ENCODE measurements at places on chromosomes 1 and 21.

DNA sequence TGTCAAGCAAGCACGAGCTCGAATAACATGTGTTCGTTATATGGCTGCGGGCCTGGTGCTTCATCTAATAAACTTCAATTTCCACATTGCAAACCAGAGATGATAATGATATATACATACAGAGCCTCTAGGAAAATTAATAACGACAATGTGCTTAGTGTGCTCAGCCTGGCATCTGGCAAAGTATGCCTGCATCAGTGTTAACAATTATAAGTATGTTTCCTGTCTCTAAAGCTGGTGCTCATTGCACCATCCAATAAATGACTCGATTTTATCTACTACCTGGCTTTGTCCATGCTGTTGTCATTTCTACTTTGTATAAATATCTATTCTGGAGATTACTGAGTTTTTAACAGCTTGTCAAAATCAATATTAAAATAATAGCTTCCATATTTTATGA, 1402.6 kb downstream of the MRPL39 start:
- DNase-seq = no peak

DNA sequence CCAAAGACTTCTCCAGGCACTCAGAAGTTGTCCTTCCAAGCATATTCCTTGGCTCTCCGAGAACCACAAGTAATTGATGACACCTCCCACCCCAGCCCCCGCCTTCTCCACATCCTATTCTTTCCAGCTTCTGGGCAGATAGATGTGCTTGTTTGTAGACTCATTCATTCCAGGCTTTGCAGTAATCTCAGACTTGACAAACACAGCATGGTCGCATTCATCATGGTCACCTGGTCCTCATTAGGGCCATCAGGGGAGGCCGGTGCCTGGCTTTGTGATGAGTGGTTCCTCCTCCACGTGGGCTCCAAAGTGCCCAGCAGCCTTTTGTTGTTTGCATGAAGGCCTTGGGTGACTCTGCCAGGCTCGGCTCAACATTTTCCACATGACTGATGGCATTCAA, 28.5 kb upstream of the KCNE2 start:
- DNase-seq = peak; percentile 71

DNA sequence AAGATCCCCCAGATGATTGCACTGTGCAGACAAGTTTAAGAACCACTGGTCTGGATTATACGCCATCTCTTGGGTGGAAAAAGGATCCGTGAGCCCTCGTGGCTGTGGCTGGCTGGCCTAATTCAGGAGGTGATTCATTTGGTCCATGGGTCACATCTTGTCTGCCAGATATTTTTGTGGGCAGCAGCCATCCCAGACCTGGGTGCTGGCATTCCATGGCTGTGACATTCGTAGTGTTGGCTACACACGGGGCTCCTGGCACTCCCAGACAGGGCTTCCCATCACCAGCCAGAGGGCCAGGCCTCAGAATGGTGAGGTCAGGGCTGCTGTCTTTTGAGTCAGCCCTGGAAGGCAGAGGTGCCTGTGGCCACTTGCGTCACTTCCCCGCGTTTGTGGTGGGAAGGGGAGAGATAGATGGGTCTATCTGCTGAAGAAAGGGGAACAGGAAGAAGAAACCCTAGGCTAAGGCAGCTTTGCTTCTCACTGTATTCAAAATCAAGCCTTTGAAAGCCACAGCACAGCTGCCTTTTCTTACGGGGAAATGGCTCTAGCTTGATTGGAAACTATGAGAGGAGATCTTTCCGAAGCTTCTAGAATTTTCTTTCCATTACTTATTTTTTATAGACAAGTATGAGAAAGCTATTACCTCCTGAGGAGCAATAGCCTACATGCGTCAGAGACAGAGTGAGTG, 32.4 kb downstream of the EIF2D start:
- no peak for DNase-seq

DNA sequence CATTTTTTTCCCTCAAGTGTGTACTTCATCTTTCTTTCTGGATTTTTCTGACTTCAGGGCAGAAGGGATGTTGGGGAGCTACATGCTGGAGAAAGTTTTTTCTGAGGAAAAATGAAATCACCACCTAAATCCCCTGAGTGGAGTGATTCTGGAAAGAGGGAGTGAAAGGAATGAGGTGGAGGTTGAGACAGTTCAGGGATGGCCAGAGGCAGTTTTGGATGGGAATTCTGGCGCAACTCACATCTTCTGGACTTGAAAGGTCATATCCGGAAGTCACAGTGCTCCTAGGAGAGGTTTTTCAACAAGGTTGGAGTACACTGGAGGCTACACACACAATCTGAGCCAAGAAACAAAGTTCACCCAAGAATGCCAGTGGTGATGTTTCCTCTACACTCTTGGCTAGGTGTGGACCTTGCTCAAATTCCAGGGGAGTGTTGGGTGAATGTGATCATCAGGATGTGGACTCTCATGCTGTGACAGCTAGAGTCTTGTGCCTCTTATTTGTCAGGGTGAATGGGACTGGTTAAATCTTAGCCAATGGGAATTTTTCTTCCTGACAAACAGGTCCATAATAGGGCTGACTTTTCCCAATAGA, 161.5 kb downstream of the HLX start:
- DNase-seq = no peak

DNA sequence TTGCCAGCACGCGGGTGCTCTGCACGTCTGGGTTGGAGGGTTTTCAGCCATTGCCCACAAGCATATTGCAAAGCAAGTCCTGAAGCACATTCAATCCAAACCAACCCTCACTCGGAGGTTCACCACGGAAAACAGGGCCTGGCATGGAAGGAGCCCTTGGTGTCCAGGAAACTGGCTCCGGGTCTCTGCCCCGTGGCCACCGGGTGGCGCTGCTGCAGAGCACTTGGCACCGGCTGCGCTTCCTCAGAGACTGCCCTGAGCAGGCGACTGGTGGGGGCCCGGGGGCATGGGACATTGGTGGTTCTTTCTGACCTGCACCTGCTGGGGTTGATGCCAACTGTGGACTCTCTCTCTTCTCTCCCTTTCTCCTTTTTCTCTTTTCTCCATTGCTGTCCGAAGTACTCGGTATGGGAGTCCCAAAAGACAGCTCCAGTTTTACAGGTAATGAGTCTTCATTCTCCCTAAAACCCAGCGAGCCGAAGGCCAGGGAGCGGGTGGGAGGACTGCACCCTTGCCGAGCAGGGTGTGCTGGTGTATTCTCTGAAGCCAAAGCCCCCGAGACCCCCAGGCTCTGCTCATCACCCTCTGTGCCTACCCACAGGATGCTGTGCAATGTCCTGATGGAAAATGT, 4.1 kb upstream of the KCNAB2 start:
- DNase-seq = no peak

DNA sequence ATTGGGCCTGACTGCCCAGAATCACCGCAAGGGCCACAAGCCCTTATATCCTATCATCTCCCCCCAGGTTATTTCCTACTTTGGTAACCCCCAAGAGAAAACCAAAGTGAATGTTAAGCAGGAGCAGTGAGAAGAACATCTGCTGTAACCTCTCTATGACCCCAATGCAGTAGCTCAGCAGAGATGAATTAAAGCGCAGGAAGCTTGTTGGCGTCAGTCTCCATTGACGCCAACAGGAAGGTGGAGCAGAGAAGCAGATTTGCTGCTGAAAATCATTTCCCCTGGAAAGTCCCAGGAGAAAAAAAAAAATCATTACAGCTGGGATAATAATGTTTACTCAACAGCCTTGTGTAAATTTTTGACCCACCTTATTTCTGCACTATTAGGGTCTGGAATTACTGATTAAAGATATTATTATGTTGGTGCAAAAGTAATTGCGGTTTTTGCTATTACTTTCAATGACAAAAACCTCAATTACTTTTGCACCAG, 33.2 kb upstream of the FAM163A start:
- no peak for DNase-seq

GRCh38 chr1:212247179-212247721, 38.0 kb upstream of the PPP2R5A start:
- DNase-seq = no peak

DNA sequence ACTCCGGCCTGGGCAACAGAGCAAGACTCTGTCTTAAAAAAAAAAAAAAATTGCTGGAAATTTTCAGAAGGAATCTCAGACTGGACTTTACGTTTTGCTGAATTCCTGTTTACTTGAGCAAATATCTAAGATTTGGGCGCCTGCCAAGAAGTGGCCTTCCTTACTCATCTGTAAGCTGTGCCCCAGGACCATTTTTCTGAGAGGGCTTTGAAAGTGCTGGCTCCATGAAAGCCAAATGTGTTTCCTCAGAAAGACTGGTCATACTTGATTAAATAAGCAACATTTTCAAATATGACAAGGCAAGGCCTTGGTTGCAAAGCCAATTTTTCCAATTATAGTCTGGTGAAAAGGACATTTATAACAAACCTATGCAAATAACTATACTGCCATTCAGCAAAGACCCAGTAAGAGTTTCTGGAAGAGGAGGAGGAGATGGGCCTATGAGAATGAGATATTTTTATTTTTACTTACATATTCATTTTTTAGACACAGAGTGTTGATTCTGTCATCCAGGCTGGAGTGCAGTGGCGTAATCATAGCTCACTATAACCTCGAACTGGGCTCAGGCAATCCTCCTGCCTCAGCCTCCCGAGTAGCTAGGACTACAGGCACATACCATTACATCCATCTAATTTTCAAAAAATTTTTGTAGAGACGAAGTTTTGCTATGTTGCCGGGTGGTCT, 56.3 kb upstream of the HTR1D start:
- DNase-seq = no peak

GRCh38 chr1:161037661-161038522, 872 bp downstream of the TSTD1 start:
- DNase-seq = peak; percentile 46

DNA sequence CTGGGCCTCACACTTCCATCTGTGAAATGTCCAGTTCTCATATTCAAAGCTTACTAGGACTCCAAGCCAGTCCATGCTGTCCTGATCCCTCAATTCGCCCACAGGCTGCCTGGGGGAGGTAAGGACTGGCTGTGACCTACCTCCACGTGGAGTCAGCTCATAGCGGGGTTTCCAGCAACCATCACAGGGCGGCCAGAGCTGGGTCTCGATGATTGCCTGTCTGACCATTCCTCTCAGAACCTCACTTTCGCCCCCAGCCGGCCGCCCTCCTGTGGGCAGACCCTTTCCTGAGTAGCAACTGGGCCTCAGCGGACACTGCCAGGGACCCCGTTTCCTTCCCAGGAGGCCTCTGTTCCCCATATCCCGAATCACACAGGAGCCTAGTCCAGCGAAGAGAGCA, 3.4 kb upstream of the RUNX3 start:
- no peak for DNase-seq

- DNase-seq = no peak
These were observed 19.2 kb downstream of the FAM89A start for GRCh38 chr1:231020816-231021215.

DNA sequence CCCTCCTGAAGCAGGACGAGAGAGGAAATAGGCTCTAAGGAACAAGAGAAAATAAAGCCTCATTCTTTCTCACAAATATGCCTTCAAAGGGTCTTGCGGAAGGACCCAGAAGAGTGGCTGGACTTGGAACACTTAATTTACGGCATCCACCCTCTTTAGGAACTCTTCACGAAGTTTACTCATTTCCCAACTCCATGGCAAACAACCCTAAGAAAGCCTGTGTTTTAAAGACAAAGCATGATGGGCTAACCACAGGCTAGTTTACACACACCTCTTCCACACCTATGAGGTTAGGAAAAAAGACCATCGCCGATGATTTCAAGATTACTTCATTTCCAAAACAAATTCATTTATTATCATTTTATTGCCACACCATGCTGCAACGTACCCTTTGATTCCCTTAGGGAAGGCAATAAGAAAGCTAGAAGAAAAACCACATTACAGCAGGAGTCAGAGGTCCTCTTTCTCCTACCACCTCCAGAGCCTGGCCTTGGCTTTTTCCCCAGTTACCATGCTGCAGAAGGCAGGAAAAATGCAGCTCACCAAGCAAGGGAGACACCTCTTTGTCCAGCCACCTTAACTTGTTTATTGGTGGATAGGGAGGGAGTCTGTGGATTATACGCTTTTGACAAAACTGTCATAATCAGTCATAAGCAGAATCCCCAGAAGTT, 29.6 kb downstream of the CHI3L2 start:
- no peak for DNase-seq

DNA sequence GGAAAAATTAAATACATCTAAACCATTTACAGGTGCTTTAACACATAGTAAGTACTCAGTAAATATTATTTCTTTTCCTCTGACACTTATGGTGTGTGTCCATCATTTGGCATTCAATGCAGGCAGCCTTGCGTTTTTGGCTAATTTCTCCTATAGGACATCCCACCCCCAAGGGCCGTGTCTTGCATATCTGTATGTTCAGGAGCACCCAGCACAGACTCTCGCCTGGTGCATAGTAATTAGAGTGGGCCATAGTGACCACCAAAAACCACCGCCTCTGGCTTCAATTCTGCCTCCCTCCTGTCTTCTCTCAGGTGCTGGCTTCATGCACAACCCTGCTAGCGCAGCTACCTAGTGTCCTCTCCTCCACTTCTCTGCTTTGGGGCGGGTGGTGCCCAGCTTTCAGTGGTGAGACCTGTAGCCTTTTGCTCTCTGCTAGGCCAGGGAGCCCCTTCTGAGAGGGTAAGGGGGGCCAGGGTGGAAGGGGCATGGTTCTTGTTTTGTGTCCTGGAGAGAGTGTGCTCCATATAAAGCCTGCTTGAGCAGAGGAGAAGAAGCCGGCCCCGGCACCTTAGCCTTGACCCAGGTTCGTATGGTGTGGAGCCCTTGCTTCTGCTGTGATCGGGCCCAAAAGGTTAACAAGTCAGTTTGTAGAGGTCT, 33.4 kb downstream of the BATF3 start:
- DNase-seq = no peak

GRCh38 chr1:224070521-224070920, 43.4 kb upstream of the FBXO28 start:
- no peak for DNase-seq

DNA sequence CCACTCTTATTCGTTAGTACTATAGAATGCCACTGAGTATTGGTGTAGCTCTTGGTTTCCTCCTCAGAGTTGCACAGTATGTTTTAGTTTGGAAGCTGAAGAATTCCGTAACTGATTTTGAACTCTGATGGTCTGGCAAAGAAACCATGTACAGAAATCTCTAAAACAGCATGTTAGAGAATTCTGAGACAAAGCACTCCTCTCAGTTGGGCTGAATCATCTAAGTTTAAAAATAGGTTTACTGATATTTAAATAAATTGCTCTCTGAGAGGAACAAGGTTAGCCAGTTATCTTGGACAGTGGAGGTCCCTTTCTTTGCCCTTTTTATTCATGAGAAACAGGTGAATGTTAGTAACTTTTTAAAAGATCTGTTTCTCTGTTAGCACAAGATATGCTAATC, 43.8 kb downstream of the NCF2 start:
- DNase-seq = no peak

DNA sequence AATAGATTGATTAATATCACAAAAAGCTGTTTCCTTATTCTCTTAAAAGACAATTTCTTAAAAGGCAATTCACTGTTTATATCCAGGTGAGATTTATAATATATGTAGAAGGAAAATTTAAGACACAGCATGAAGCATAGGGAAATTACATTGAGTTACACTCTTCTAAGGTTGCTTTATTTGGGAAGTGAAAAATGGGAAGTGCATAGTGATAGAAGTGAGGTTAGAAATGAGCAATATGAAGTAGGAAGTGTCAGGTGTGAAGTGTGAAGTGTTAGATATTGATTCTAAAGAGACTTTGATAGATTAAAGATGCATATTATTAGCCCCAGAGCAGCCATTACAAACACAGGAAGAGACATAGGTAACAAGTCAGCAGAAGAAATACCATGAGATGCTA, 40.3 kb downstream of the FH start:
- no peak for DNase-seq
